ENCODE measurements at places on chromosomes 7 and 10.

- peak; percentile 28 for DNase-seq
These were observed at the start of gene UFSP1 for GRCh38 chr7:100888988-100889750. Gene UFSP1, minus strand, starts transcription at chr7:100889715. Its CDS starts 444 bp downstream, at chr7:100889271.

GRCh38 chr10:47354165-47354564 is 6.0 kb downstream of the RBP3 start:
- DNase-seq: no peak

GRCh38 chr10:121680879-121681655 is 82.8 kb upstream of the FGFR2 start:
- no peak for DNase-seq

DNA sequence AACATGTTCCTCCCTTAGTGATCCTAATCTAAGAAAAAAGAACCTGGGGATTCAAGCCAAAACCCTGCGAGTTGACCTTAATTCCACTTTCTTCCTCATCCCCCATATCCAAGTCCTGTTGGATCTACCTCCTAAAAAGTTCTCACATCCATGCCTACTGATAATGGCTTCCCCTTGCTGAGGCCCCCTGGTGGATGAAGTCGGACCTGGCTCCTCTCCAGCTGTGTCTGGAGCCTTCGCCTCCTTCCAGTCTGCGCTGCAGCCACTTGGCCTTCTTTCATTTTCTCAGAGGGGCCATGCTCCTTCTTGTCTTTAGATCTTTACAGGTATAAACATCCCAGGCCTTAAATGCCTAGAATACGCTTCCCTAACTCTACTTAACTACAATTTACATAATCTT is 8.1 kb downstream of the PDE1C start:
- DNase-seq: peak; percentile 80

DNA sequence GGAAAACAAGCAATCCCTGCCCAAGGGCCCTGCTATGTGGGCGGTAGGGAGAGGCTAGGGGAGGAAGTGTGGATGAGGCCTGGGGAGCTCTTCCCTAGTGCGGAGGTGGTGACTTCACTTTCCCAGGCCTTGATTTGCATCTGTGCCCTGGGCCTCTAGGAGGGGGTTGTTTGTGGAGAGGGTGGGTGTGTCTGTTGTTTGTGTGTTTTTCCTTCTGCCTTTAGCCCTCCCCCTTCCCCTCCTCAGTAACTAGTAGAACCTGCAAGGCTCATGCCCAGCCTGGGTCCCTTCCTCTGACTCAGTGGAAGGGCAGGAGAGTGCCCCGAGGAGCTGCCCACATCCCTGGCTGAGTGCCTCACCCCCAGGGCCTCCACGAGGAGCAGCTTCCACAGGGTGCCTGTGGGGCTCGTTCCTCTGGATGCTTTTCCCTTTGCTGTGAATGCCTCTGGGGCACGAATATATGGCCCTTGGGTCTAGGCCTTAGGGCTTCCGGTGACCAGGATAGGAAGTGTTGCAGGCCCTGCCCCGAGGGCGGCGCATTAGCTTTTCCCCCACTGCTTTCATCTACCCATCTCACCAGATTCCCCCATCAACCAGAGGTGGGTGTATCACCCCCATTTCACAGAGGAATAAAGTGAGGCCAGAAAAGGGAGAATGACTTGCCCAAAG is 89.4 kb upstream of the DUSP5 start:
- DNase-seq: no peak

GRCh38 chr7:105337529-105337928 is 51.2 kb downstream of the SRPK2 start:
- DNase-seq: no peak

GRCh38 chr10:43802988-43803696 is 154.5 kb upstream of the ZNF32 start:
- DNase-seq: no peak

- DNase-seq: no peak
These were observed 215.7 kb downstream of the TNS3 start for GRCh38 chr7:47366211-47366610.

GRCh38 chr10:70461397-70462348 is 16.9 kb upstream of the PALD1 start:
- DNase-seq: peak; percentile 59

DNA sequence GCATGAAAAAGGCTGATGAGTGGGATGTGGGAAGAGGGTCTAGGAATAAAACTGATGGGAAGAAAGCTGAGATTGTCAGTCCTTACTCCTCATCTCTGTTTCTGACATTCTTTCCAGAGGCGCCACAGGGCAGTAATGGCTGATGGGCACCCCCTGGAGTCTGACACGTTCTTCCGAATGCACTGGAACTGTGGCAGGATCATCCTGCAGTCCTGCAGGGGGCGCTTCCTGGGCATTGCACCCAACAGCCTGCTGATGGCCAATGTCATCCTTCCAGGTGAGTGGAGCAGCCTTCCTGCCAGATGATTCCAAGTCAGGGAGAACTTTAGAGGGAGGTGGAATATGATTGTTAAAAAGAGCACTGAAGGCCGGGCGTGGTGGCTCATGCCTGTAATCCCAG is 4.8 kb downstream of the FSCN3 start:
- peak; percentile 44 for DNase-seq

- no peak for DNase-seq
These were observed 36.9 kb upstream of the SH2D4B start for GRCh38 chr10:80500572-80501380.

DNA sequence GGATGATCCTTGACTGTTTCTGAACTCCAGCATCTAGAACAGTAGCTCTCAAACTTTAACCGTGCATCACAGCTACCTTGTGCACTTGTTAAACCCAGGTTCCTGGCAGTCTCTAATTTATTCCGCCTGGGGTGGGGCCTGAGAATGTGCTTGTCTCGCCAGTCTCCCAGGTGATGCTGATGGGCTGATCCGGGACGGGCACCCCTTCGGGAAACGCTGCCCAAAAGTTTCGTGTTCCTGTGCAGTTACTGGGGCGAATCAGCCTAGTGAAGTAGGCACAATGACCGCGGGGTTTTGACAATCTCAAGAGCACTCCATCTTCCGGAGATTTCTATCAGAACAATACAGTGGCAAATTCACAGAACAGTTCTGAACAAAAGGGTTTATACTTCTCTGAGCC is 29.9 kb downstream of the ADCYAP1R1 start:
- DNase-seq: no peak

DNA sequence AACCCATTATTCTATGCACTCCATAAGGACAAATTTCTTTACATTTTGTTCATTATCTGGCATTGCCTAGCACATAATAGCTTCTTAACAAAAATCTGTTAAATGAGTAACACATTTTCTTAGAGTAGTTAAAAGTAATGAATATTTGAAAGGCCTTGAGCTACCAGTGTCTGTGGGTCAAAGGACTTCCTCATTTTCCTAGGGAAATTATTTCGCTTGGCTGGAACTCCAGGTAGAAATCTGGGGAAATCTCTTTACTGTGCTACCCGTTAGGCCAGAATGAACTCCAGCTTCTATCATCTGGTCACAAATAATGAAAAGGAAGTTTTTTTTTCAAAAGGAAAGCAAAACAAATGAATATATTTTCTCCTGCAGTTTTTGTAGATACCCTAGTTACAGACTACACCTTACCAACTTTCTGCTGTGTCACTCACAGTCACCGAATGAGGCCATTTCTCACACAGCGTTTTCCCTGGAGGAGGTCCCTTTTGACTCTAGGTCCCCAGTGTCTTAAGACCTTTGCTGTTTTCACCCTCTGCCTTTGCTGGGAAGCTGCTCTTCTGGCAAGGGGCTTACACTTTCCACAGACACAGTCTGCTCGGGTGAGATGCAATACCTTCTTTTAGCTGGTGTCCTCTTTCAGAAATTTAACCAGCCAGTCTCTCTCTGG is 1.6 kb downstream of the SAMD9L start:
- DNase-seq: no peak

- DNase-seq: no peak
These were observed 116.2 kb downstream of the CAMK1D start for GRCh38 chr10:12465385-12466136.

DNA sequence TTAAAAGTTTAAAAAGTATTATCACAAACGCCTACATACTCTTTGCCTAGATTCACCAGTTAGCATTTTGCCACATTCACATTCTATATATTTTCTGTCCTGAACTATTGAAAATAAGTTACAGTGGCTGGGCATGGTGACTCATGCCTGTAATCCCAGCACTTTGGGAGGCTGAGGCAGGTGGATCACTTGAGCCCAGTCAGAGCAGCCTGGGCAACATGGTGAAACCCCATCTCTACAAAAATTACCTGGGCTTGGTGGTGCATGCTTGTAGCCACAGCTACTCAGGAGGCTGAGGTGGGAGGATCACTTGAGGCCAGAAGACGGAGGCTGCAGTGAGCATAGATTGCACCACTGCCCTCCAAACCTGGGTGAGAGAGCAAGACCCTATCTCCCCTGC is 5.3 kb downstream of the ARPC1A start:
- no peak for DNase-seq

GRCh38 chr7:21507627-21508343 is 35.1 kb upstream of the DNAH11 start:
- peak; percentile 65 for DNase-seq

DNA sequence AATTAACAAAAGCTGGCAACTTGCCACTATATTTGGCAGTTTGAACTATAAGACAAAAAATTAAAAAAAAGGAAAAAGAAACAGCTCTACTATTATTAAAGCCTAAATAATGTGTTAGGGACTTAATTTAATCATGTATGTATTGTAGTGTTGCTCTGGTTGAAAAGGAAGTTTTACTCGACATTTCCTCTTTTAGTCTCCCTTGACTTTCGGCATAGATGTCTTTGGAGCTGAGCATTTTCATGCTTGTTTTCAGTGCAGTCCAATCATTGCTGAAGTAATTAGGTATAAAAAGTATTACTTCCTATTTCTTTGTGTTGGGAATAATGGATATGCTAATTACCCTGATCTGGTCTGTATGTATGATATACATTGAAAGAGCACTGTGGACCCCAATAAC is 216.8 kb upstream of the KLF6 start:
- peak; percentile 9 for DNase-seq

DNA sequence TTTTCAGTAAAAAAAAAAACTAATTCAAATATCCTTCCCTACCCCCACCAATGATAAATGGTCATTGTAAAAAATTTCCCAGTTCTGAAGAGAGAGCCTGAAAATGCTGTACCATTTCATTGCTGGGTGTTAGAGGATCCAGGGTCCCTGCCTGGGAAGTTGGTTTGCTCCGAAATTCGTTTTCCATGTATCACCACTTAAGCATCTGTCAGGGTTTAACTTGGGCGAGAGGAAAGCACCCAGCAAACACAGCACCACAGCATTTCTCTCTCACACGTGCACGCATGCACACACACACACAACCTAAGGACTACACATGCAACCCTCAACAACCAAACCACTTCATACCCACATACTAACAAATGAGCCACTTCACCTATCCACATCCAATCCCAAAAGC is 42.1 kb upstream of the EMX2 start:
- DNase-seq: no peak

DNA sequence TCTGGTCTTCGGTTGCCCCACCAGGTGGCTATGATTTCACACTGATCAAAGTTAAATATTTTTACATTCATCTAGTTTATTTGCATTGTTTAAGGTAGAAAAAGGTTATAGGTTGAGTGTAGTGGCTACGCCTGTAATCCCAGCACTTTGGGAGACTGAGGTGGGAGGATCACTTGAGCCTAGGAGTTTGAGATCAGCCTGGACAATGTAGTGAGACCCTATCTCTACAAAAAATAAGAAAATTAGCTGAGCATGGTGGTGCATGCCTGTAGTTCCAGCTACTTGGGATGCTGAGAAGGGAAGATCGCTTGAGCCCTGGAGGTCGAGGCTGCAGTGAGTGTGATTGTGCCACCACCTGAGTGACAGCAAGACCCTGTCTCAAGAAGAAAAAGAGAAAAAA is 3.8 kb downstream of the CCM2 start:
- no peak for DNase-seq

DNA sequence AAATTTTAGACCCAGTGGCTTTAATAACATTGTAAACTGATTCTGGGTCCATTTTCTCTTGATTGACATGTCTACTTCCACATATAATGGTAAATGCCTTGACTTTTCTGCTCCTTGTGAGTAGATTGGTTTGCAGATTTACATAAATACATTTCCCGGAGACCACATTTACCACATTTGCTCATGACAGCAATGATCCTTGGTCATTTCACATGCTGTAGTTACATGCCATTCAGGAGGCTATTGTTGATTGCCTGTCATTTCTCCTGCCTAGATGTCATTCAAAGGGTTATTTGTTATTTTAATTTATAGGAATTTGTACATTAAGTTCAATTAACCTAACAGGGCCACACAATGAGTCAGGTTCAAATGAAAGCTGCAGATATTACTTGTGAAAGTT is 280.5 kb downstream of the CNTNAP2 start:
- DNase-seq: no peak

- DNase-seq: no peak
These were observed 214.0 kb upstream of the PRPS1L1 start for GRCh38 chr7:18241543-18242231.

DNA sequence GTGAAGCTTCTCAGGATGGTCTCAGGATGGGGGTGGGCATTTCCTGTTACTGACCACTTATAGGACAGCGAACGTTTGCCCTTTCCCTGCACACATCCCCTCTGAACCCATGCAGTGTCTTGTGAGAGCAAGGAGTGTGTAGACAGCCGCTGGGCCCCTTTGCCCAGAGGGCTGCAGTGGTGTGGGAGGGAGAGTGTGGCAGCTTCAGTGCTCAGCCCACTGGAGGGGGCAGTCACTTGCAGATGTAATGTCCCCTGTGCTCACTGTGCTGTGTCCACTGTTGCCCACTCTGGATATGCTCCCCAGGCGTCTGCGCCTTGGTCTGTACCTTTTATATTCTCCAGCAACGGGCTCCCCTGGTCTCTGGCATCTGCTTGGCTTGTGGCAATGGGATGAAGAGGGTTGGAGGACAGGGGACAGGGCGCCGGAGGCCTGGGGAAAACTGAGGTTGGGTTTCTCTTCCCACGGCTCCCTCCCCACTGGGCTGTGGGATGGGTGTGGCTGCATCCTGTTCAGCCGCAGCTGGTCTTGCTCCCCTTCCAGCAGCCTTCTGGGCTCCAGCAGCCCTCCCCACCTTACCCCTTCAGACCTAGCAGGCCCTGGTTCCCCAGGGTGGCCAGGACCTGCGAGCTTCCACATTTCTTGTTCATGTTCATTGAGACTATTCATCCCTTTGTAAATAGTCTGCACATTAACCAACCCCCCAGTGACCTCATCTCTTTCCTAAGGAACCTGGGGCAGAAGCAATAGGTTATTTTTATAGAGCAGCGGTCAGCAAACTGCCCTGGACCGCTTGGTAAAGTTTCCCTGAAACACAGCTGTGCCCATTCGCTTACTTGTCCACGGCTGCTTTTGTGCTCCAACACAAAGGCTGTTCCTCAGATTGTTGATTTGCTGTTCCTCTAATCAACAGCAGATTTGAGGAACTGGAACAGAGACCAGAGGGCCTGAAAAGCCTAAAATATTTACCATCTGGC is 6.1 kb downstream of the ZNF789 start:
- DNase-seq: no peak

DNA sequence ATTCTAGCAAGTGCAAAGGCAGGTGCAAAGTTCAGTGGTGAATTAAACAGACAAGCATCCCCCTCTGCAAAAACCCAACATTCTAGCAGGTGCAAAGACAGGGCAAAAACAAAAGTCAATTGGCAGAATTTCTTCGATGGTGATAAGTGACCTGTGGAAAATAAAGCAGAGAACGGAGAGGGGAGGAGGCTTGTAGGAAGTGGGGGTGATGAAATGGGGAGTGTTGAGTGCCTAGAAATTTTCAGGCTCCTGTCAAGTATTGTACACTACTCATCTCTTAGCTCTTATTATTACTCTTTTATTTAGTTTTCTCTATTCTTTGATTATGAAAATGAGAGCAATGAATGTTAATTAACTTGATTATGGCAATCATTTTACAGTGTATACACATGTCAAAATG is 2.4 kb upstream of the CD36 start:
- no peak for DNase-seq

- peak; percentile 52 for DNase-seq
These were observed 673 bp downstream of the NDUFB8 start for GRCh38 chr10:100528921-100529474.

Measured in A673 (cell line).